ENCODE measurements at places on chromosomes 11 and 22. TPM values are rescaled to one million over a fixed set of nuclear protein-coding genes. Genes with fewer than 3 reads are reported as not detected.

- DNase-seq, result no peak
These were observed 303.6 kb downstream of the OPCML start for GRCh38 chr11:133228471-133229329.

OR8D1 gene
- total RNA-seq, result not detected

- DNase-seq, result no peak
These were observed 10.2 kb downstream of the LYVE1 start for GRCh38 chr11:10558288-10558687.

ADM2 gene
- total RNA-seq, result not detected
